AG08396 (cell line): ENCODE measurements at places on chromosomes 2 and 18.
A peak's percentile ranks its signal among the peaks of the same experiment; 100 is the strongest.

DNA sequence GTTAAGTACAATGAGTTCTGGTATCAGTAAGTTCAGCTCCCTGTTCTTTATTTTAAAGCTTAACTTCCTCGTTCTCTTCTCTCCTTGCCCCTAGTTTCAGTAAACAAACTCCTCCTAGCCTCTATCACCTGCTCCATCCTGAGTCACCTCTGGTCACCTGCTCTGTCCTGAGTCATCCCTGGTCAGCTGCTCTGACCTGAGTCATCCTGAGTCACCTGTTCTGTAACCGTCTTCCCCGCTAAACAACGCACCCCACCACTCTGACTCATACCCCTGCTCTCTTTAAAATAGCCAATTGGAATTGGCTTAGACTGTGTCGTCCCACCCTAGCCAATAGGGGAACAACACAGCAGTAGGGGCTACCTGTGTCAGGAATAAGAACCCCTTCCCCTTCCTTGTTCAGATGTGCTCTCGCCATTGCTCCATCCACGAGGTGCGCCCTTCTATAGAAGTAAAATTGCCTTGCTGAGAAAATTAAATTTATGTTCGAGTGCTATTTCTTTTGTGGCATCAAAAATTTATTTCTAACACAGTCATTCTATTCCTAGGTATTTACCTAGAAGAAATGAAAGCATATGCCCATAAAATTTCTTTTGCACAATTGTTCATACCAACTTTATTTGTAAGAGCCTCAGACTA lies 24.9 kb upstream of the RMND5A start:
- no peak for DNase-seq

- DNase-seq: no peak
These were observed 132.2 kb downstream of the SMAD7 start for GRCh38 chr18:48818329-48819254.

GRCh38 chr2:38907743-38908562 lies 18.3 kb downstream of the ARHGEF33 start:
- DNase-seq: no peak

DNA sequence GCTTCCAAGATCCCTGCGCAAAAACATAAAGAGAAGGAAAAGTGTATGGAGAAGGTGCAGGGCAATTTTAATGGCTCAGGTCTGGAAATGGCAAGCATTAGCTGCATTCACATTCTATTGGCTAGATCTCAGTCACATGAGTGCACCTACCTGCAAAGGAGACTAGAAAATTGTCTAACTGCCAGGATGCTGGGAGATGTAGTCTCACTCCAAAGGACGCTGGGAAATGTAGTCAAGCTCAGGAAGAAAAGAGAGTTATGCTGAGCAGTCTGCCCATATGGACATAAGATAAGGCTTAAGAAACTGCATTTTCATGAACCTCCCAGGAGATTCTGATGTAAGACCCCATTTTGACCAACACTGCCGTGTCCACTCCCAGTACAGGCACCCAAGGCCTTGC lies 9.5 kb upstream of the KLHL29 start:
- no peak for DNase-seq

- no peak for DNase-seq
These were observed 48.6 kb downstream of the EML6 start for GRCh38 chr2:54772110-54772509.

DNA sequence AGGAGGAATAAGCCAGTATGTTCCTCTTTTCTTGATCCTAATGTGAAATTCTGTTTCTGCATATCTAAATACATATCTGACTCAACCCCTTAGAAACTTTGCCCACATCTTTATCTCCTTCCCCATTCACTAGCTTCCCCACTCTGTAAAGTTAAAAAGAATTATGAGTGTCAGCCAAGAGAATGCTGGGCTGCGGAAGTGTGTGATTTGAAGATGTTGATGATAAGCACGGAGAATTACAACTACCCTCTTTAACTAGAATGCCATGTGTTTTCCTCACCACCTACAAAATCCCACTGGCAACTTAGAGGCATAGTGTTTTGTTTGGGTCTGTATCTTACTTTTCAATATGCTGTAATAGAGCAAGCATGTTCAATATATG lies 490.4 kb upstream of the FANCL start:
- no peak for DNase-seq

- DNase-seq: no peak
These were observed 113.8 kb downstream of the SMAD7 start for GRCh38 chr18:48836806-48837615.

DNA sequence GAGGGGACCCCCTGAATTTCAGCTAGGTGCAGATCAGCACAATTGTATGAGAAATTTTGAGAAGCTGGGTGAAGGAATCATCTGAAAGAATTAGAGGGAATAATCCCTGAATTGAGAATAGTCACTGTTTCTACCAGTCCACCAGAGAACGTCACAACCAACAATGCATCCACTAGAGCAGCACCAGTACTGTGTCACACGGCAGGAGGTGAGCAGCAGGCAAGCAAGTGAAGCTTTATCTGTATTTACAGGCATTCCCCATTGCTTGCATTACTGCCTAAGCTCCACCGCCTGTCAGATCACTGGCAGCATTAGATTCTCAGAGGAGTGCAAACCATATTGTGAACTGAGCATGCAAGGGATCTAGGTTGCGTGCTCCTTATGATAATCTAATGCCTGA lies 40.7 kb downstream of the GDF7 start:
- no peak for DNase-seq

DNA sequence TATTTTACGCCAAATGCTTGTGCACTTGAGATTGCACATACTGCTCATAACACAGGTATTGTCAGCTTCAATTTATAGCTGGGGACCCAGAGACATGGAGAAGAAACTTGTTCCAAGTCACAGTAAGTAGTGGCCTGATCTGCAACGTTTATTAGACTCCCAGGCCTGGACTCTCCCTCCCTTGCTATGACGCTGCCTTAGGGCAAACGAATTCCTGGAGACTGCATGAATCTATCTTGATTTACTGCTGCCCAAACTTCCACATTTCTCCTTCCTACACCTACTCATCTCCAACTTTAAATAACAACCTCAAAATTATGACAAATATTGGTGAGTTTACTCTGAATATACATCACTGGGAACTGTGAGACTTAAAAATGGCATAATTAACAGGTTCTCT lies 145.1 kb upstream of the CCDC195 start:
- no peak for DNase-seq

- peak; percentile 65 for DNase-seq
These were observed 10.0 kb downstream of the FAP start for GRCh38 chr2:162233197-162233596.

DNA sequence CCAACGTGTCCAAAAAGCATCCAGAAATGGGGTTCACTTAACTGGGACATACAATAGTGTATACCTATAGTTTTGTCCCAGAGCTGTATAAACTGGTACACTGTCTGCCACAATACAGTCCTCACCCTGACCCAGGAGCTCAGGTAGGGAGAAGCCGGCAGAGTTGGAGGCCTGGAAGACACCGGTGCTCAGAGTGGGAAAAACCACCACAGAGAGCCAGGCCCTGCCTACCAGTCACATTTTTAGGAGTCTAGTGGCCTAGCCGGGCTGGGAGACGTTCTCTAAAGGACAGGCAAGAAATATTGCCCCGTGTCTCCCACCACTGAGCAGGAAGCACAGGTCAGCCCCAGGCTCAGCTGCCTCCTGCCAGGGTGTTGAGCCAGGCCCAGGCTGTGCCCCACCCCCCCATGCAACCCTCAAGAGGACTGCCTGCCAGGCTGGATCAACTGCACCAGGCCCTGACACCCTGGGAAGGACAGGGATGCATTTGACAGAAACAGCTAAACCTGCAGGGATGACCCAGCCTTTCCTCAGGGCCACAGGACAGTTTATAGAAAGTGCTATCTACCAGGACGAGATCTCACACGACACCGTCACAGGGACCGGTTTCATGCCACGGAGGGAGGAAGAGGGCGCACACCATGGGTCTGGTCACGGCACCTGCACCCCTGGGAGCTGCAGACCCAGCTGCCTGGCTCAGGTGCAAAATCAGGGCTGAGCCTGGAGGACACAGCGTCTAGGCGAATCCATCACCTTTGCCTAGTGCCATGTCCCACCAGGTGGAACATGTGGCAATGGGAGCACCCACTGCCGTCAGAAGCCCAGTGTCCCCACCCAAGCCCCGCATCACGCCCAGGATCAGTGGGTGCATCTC lies 89.9 kb downstream of the TMEM18 start:
- no peak for DNase-seq

- no peak for DNase-seq
These were observed 106.5 kb upstream of the CHRNA1 start for GRCh38 chr2:174870787-174871186.

GRCh38 chr18:25230658-25231326 lies 121.2 kb downstream of the ZNF521 start:
- peak; percentile 76 for DNase-seq

- no peak for DNase-seq
These were observed 129.8 kb upstream of the SEC11C start for GRCh38 chr18:59009846-59010245.

GRCh38 chr2:158825021-158825420 lies 29.9 kb downstream of the DAPL1 start:
- no peak for DNase-seq

DNA sequence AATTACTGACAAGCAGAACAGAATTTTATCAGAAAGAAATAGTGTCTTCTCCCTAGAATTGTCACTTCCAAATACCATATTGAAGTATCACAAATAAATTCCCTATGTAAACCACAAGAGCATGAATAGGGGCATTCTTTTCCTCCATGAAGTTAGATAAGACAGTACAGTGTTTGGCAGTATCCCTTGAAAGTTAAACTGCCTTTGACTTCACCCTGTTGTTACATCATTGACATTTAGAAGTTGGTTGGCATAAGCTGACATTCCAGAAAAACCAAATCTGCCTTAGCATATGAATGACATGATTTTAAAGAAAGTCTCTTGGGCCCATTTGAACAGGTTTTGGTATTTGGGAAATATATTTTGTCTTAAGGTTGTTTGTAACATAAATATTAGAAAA lies 50.2 kb upstream of the OSR1 start:
- DNase-seq: no peak

- DNase-seq: no peak
These were observed 205.2 kb upstream of the LYPD1 start for GRCh38 chr2:132875193-132875592.

- DNase-seq: no peak
These were observed 513.5 kb downstream of the CMPK2 start for GRCh38 chr2:6352247-6352646.

DNA sequence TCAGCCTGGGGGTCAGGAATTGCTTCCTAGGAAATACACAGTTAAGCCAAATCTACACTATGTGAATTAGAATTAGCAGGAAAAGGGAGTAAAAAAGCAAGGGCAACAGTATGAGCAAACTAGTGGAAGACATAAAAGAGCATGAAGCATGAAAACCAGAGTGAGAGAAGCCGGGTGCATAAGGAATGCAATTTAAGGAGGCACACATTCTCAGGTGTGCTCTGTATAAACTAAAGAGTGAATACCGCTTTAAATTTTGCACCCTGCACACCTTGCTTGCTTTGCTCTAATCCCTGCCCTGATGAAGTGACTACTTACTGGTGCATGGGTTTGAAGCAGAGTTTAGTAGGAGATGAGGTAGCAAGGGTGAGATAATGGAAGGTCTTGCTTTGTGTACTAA lies 65.7 kb upstream of the EPHA4 start:
- DNase-seq: no peak

DNA sequence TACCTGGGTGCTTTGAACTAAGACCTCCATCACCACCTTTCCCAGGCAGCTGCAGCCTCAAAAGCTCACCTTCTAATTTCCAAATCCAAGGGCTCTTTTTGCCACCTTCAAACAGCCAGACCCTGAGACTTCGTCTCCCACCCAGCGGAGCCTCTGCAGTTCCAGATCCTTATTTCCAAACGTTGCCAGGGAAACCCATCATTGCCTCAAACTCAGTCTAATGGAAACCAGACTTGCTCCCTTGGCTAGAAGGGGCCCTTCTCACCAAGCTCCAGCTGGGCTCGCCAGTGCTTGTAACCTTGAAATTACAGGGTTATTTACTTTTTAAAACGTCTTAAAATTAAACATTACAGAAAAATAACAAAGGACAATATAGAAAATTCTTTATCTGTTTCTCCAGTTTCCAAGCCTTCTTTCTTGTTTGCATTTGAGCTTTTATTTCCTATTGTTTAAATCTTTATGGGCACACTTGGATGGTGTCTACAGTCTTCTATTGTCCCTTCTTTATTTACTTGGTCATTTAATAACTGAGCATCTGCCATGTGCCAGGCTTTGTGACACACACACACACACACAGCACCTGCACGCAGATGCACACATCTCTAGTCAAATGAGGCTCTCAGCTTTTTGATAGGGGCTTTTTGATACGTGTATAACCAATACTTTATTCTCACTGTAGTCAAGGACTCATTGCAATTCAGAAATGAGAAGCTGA lies 36.1 kb downstream of the TRPM8 start:
- no peak for DNase-seq

DNA sequence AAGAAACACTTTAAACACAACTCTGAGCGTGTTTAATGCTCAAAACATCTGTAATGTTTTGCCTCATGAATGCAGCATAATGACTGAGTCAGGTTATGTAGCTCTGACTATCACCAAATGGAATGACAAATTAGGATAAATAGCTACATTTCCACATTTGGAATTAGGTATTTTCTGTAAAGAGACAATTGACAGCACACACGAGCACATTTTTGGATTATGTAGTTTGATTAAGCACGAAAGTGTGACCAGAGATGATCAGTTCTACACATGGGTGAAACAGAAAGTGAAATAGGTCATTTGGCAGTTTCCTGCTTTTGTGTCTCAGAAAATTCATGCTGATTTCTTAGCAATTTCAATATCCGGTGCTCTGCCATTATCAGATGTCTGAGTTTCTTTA lies 29.0 kb downstream of the LPIN1 start:
- DNase-seq: peak; percentile 61

DNA sequence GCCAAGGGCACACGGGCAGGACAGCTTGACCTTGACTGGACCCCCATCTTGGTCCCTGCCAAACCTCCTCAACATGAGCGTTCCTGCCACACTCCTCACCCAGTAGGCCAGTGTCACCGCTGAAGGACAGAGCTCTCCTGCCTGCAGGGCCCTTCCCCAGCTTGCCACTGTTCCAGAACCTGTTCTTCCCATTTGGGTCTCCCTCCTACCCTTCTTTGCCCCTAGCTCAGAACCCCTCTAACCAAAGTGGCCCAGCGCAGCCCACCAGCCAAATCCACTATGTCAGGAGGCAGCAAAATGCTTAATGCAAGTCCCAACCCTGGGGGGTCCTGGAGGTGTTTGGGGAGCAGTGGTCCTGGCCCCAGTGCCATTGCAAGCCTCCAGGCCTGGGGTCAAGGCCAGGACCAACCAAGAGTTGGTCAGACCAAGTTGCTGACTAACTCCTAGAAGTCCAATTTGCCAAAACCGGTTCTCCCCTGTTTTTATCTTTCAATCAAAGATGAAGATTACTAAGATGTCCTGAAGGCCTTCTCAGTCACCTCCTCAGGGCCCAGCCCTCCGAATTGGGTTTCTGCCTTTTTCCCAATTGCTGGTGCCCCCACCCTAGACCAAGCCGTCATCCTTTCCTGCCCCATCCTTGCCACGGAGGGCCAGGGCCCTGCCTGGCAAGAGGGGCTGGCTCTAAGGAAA lies 4.5 kb upstream of the ASPRV1 start:
- no peak for DNase-seq

DNA sequence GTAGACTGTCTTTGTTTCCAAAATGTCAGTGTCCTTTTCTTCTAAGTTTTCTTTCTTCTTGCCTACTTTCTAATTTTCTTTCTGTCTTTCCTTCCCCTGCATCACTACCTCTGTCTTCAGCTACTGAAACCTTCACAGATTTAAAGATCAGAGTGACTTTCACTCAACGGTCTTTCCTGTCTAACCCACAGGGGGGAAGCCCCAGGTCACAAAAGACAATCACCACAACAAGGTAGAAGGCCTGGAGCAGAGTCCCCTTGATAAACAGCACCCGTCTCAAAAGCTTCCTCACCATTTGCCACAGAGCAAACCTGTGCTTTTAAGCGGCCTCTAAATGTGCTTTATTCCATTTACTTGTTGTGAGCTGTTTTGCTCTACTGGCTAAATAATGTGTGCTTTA lies 665.4 kb downstream of the BCL11A start:
- no peak for DNase-seq
